AML-193 (cell line): ENCODE measurements at places on chromosomes 4 and X.

- no peak for DNase-seq
Observed at GRCh38 chrX:40108959-40109287, 11.2 kb upstream of the BCOR start.

DNA sequence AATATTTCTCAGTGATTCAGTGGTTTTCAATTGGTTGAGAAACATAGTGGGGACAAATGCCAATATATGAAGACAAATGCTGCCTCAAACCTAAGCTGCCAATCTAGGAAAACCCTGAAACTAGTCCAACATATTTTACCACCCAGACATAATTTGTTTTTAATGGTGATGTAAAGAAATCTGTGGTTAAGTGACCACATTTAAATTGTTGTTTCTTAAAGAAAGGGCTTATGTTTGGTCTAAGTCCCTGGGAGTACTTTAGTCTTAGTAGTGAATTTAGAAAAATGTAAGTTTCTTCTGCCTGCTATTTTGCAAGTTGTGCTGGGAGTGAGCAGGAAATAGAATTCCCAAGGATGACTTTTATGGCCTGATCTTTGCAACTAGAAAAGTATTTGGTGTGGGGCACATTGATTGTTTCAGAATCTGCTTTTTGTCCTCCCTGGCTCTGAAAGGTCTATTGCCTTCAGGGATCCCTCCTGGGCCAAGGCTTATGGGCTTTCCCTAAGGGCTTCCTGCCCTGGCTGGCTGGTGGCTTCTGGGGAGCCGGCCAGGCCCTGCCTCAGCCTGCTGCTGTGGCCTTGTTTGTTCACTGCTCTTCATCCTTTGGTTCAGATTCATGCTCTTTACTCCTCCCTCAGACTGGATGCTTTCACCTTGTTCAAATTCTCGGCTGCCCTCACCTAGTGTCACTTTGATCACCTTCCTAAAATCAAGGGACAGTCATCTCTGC is 169.8 kb upstream of the JADE1 start:
- no peak for DNase-seq

GRCh38 chrX:45007598-45007997 is 134.6 kb downstream of the KDM6A start:
- DNase-seq = no peak

GRCh38 chr4:3830774-3831528 is 64.8 kb downstream of the ADRA2C start:
- DNase-seq = no peak

DNA sequence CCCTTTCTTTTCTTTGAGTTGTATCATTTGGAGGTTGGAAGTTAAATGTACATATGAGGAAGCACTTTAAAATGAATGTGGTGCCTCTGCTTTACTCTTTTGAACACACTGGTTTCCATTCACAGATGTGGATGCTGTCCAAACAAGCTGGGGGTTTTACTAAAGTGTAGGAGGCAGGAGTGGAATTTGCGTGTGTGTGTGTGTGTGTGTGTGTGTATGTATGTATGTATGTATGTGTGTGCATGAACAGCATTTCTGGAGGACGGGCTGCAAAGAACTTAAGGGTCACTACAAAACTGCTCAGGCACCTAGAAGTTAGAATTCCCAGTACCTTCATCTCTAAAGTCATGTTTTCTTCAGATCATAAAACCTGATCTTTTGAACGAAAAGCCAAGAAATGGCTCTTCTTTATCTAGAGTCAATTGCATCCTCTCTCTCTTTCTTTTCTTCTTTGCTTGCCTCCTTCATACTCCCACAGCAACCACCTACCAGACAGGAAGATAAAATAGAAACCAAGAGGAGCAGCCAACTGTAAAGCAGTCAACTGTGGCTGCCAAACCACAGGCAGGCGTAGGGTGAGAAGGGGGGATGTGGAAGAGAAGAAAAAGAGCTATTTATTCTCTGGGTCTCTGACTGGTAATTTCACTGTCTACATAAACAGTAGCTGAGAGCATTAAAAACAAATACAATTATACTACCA is 177.0 kb upstream of the RASGEF1B start:
- no peak for DNase-seq

DNA sequence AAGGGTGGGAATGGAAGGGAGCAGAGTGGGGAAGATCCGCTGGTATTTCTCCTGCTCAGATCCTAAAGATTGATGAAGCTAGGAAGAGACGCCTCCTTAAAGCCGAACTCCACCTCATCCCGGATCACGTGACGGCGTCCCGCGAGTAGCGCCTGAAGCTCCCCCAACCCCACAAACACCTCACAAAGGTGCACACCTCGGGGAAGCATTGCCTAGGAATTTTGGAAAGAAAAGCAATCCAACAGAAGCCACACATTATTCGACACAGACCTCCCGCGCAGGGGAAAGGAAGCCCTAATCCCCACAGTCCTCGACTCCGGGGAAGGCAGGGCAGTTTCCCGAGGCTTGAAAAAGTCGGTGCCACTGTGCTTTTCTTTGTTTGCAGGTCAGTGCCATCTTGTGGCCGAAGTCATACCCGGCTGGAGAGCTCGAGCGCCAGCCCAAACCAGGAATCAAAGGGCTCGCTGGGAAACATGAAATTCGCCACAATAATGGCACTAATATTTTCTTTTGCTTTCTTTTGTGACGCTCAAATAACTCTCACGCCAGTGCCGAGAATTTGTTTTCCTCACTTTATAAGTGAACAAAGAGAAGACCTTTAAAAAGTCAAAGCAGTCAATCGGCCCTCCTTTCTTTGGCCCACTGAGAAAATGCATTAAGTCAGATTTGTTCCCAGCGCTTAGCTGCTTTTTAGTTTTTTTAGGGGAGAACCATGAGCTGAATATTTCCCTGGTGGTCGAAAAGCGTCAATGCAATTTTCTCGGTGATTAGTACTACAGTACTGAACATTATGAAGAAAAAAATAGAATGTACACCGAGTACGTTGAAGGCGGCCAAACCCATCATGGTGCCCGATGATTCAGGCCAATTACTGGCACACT is at the start of gene NPY1R:
TSS of gene NPY1R (minus strand) at position 71 of the 881 bp plus-strand sequence. CDS start 6,042 bp downstream, outside the sequence.
- peak; percentile 11 for DNase-seq

GRCh38 chrX:29662759-29663503 is 552.4 kb upstream of the MAGEB2 start:
- no peak for DNase-seq

DNA sequence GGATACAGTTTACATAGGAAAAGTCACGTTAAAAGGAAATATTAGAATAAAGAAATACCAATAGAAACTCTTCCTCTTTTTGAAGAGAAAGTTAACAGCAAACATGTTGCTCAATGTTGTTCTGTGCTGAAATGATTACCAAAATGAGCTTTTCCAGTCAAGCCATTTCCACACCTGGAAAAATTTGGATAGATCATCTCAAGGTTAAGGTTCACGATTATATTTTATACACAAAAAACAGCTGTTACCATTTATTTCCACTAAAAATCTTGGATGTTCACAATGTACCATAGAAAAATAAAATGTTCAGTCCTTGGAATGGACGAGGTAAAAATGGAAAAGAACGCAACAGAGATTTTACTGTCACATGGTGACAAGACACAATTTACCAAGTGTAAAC is 218.7 kb downstream of the SCFD2 start:
- no peak for DNase-seq

DNA sequence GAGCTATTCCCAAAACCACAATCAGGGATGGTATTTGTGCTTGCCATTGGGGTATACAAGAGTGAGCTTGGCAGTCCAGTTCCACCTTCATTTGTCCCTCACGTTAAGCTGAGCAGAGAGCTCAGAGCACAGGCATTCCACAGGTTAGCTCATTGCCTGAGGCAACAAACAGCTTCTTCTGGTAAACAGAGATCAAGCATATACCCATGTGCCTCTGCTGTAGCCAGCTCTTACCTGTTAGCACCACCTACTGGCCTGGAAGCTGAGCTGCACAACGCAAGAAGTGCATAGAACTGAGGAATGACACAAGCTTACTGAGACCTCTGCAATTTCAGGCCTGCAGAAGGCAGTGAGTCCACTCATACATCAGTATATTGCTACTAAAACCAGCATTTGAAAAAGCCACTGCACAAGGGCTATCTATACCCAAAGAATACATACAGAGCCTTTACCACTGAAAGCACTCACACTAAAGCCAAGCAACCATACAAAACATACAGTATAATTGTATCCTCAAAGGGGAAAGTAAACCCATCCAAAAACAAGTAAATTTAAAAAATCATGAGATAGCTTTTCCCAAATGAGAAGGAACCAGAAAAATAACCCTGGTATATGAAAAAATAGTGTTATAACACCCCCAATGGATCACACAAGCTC is 258.3 kb upstream of the GABRA2 start:
- peak; percentile 42 for DNase-seq

DNA sequence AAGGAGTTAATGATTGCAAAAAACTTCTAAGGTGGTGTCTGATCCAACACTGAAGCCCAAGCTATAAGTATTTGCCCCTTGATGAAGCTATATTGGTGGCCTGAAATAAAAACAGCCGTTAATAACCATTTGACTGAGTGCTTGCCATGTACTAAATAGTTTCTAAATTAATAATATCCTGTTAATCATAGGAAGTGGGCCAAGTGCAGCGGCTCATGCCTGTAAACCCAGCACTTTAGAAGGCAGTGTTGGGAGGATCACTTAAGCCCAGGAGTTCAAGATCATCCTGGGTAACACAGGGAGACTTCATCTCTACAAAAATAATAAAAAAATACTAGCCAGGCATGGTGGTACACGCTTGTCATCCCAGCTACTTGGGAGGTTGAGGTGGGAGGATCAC is 8.3 kb downstream of the NDP start:
- DNase-seq = no peak

DNA sequence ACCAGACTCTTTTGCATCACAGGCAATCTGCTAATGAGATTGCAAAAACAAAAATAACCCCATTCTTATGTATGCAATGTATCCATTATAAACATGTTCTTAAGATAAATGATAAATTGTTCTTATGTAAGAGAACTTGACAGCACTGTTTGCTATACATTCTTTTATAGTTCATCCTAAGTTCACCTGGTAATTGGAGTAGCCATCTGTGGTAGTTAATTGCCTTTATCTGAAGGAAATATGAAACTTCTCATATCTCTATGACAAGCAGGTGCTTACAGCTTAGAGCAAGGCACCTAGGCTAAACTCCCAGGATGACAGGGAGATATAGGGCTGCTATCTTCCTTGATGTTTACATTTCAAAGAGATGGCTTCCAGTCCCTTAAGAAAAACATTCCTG is 21.3 kb upstream of the CLCN5 start:
- no peak for DNase-seq

DNA sequence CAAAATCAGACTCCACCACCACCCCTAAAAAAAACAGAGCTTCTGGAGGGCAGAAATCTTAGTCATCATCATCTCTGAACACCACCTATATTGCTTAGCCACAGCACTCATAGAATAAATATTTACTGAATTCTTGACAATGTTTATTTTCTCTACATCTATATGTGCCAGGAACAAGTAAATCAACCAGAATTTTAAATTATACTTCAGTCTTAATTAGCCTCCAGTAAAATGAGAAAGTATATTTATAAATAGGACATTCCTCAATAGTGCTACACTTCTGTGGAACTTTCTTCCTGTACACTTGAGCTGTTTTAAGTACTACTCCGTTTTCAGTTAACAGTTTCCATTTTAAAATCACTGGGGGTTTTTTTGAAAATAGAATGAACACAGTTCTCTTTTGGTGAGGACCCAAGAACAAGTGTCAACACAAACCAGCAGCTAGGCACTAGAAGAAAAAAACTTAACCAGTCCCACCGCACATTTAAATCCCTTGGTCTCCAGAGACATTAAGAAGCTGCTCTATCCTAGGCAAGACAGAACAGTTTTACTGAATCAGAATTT is 25.5 kb downstream of the SMIM14 start:
- no peak for DNase-seq

DNA sequence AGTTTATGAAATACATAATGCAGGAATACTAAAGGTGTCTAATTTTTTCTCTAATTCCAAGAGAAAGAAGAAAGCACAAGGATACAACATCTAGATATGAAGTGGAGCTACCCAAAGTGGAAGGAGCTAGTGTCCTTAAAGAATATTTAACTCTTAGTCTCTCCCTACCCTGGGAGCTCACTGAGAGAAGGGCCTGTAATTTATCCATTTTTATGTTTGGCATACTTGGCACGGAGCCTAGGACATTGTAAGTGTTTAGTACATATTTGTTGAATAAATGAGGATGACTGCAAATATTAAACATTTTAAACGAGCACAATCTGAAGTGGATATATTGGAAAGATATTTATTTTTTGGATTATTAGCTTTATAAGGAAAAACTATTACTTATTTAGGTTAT is 674.8 kb downstream of the IQCM start:
- no peak for DNase-seq

DNA sequence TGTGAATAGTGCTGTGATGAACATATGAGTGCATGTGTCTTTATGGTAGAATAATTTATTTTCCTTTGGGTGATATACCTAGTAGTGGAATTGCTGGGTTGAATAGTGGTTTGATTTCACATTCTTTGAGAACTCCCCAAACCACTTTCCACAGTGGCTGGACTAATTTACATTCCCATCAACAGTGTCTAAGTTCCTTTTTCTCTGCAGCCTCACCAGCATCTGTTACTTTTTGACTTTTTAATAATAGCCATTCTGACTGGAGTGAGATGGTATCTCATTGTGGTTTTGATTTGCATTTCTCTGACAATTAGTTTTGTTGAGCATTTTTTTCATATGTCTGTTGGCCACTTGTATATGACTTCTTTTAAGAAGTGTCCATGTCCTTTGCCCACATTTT is 29.1 kb downstream of the JADE3 start:
- DNase-seq = no peak

DNA sequence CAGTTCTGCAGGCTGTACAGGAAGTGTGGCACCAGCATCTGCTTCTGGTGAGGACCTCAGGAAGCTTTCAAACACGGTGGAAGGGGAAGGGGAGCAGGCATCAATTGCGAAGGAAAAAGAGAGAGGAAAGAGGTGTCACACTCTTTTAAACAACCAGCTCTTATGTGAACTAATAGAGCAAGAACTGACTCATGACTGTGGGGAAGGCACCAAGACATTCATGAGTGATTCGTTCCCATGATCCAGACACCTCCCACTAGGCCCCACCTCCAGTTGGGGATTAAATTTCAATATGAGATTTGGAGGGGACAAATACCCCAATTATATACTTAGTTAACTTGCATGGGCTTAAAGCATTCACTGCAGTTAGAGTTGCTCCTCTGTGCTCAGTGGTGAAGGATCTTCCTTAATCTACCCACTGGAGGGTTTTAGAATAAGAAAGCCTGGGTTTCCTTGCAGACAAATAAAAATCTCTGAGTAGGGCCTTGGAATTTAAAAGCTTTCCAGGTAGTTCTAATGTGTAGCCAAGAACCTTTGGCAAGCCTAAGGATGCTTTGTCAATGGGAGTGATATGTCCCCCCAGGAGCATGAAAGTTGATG is 60.0 kb downstream of the SYNPO2 start:
- no peak for DNase-seq

DNA sequence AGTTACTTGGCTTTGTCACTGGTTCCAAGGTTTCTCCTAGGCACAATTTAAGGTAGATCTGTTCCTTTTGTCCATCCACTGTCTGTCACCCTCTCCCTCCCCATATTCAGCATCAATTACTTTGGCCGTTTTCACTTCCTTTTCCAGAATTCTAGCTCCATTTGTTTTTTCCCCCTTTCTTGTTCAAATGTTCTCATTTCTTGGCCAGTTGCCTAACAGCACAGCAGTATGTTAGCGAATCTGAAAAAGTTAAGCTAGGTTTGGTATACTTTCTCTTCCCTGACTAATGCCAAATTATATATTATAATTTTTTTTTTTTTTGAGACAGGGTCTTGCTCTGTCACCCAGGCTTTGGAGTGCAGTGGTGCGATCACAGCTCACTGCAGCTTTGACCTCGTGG is 409.1 kb upstream of the TEX13C start:
- DNase-seq = no peak
